ENCODE measurements at places on chromosomes 7 and 10. TPM values are rescaled to one million over a fixed set of nuclear protein-coding genes. Genes with fewer than 3 reads are reported as not detected.

DNA sequence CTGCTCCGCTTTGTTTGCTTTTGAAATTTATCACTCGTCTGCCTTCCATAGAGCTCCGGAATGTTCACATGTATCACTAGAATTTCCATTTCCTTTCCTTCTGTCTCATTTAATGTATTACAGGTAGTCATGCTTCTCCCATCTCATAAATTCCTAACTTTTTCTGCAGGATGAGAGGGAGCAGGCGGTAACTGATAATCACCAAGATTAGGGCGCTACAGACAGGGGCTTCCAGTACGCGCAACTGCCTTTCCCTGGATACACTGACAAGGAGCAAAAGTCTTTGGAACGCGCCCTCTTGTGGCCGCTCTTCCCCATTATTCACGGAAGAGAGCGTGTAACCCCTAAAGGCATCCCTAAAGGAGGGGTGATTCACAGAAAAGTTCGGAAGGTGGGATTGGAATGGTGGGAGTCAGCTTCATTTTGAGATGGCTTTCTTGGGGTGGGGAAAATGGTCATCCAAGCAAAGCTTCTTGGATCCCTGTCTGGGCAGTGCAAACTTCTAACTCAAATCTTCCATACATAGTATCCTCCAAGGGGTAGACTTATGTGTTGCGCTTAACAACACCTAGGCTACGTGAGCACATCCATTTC, 6.5 kb downstream of the INHBA start:
- no peak for DNase-seq

CCL24 gene
- not detected for total RNA-seq

DNA sequence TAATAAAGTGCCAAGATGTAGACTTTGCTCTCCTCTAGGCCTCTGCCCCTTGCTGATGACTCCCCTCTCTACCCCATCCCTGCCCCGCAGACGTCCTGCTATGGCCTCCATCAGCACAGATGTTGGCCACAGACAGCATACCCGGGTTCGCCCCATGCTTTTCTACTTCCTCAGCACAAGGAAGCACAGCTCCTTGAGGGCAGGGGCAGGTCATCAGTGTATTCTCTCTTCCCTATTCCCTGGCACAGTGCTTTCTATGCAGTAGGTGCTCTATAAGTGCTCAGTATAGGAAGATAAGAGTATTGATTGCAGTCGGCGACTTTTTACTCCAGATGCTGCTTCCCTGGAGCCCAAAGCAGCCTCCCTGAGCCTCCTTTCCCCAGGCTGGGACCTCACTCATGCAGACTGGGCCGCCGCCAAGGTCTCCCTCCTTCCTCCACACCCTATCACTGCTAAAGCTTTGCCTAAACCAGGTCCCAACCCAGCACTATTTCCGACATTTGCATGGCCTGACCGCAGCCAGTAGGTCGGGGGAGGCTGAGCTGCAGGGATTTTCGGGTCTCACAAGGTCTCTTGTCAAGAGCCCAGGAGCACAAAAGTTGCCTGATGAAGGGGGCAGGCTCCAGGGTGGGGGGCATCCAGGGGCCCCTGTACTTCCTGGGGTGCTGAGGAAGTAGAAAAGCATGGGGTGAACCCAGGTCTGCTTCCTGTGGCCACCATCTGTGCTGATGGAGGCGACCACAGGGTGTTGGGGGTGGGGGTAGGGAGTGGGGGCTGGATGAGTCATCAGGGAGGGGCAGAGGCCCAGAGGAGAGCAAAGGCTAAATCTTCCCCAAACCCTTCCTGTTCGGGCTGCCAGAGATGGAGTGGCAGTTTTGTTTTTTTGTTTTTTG, 8.0 kb downstream of the CALHM3 start:
- DNase-seq, result peak; percentile 62

NPY gene
- total RNA-seq, result not detected

- no peak for DNase-seq
Observed at GRCh38 chr10:56836659-56837058, 475.6 kb upstream of the ZWINT start.

- DNase-seq, result no peak
Observed at GRCh38 chr10:95284807-95285206, 6.0 kb downstream of the PDLIM1 start.

- DNase-seq, result no peak
Observed at GRCh38 chr7:79337717-79338116, 115.8 kb downstream of the MAGI2 start.

- DNase-seq, result no peak
Observed at GRCh38 chr10:43079856-43080255, 3.0 kb downstream of the RET start.

C10orf62 gene
- total RNA-seq, result 0.32 TPM

NAT16 gene
- not detected for total RNA-seq

XRCC2 gene
- 1.3 TPM for total RNA-seq

KCNMA1 gene
- total RNA-seq, result 1.8 TPM

GRCh38 chr7:72805526-72806494, 22.2 kb downstream of the TYW1B start:
- DNase-seq, result no peak

GRCh38 chr10:1952126-1953095, 215.1 kb upstream of the ADARB2 start:
- DNase-seq, result no peak

RAB19 gene
- 2.8 TPM for total RNA-seq

DNA sequence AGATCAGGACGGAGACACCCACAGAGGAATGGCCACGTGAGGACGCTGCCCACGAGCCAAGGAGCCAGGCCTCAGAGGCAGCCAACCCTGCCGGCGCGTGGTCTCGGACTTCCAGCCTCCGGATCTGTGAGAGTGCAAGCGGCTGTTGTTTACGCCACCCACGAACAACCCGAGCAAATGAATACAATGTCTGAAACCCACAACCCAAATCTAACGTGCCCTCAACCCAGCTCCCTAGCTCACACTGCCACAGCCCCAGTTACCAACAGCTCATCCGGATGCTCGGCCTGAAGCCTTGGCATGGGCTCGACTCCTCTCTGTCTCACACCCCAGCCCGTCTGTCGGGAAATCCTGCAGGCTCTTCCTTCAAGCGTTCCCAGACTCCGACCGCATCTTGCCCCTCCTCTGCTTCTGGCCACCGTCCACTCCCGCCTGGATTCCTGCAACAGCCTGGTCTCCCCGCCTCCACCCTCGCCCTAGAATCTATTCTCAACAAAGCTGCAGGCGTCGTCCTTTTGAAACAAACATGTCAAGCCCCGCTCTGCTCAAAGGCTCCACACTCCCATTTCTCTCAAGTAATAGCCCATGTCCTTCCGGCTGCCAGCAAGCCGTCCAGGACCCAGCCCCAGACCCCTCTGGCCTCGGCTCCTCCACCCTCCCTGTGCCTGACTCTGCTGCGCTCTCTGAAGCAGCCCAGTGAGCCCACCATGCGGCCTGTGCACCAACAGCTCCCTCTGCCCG, 35.3 kb downstream of the STK32C start:
- no peak for DNase-seq

DNA sequence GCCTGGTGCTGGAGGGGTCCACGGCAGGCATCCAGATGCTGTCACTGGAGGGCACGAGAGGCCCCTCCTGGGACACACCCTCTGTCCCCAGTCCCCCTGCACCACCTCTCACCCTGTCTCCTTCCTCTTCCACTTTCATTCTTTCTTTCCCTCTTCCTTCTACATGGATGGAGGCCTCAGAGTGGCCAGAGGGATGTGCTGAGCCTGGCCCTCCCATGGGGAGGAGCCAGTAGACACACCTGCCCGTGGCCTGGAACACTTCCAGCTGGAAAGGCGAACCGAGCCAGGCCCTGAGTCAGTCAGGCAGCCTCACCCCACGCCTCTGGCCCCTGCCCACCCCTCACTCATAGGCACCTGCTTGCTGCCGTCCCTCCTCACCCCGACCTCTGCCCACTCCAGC, 55.9 kb upstream of the MXI1 start:
- no peak for DNase-seq

DNA sequence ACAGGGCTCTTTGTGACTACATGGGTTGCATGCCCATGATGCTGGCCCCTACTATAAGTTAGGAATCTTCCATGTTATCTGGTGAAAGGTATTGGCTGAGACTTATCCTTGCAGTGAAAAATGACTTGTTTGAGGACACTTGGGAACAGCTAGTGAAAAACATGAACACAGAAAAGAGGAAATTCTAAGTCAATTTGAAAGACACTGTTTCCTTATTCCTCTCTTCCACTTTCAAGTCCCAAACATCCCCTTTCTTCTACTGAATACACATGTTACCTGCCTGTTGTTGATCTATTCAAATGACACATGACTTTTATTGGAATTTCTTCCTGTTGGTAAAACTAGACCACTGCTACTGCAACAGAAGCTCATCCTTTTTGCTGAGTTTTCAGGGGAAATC, 29.5 kb upstream of the PRKCQ start:
- DNase-seq, result no peak

DNA sequence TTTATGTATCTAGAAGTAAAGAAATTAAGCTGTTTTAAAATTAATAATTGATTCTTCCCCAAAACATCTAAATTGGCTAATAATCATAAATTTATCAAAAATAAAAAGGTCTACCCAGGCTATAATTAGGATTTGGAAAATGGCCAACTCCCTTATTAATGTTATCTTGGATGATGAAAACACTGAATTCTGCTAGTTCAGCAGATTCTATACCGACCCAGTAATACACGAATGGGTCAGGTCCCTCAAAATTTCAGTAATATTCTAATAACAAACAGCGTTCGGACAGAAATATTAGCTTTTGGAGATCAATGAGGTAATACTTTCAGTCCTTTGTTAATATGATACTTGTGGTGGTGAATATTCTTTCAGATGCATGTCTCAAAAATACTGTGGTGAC, 360.7 kb upstream of the MGMT start:
- no peak for DNase-seq

GRCh38 chr10:92291921-92292845, 1.2 kb downstream of the MARCHF5 start:
- peak; percentile 40 for DNase-seq

DNA sequence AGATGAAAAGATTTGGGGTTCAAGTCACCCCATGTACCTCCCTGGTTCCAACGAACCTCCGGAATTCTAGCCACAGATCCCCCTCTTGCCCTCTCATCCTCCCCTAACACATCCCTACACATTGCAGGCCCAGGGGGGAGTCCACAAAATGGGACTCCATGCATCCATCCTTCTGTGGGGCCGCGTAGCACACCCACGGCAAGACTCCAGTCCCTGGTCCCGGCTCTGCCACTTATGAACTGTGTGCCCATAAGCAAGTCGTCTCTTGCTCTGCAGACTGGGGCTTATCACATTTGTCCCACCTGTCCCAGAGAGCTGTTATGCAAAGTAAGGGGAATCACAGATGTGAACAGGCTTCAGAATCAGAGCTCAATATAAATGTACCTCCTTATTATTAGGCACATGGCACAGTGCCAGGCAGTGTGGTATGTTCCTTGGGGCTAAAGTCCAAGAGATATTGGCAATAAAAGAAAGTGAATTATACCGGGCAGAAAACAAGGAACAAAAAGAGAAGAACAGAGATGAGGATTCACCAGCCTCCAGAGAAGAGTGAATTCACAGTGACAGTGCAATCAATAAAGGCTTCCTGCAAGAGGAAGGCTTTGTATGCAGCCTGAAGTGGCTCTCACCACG, 73.9 kb downstream of the KCNMA1 start:
- no peak for DNase-seq

AKR1D1 gene
- not detected for total RNA-seq

GRCh38 chr10:75969031-75969430, 537.6 kb downstream of the LRMDA start:
- no peak for DNase-seq

GRCh38 chr10:31129271-31129670, 97.6 kb upstream of the ZNF438 start:
- DNase-seq, result no peak

STRIP2 gene
- 1.7 TPM for total RNA-seq

DNA sequence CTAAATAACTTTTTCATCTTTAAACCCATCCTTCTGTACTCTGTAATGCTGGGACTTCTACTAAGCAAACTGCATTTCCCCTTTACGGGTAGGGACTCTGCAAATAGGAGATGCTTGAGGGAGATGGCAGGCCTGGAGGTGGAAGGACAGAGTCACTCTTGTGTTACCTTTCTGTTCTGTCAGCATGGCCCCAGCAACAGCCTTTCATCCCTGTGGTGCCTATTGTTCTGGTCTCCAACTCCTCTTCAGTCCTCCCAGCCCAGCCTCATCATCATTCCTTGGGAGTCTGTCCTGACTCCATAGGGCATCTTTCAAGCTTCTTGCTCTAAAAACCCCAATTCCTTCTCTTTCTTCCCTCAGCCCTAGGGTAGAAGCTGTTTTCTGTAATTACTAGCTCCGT, 230.0 kb downstream of the SNX13 start:
- no peak for DNase-seq

Measured in natural killer cell (primary cell).